Hindlimb muscle (tissue), 1 donor: ENCODE measurements at places on chromosomes 3 and 15. TPM values are rescaled to one million over a fixed set of nuclear protein-coding genes. Genes with fewer than 3 reads are reported as not detected.

MUSTN1 gene
- 203 TPM for polyA plus RNA-seq

ASB14 gene
- 1.1 TPM for polyA plus RNA-seq

SPINT1 gene
- 1.3 TPM for polyA plus RNA-seq

PAK6 gene
- polyA plus RNA-seq = 0.76 TPM

ADGRG7 gene
- polyA plus RNA-seq = not detected

DNA sequence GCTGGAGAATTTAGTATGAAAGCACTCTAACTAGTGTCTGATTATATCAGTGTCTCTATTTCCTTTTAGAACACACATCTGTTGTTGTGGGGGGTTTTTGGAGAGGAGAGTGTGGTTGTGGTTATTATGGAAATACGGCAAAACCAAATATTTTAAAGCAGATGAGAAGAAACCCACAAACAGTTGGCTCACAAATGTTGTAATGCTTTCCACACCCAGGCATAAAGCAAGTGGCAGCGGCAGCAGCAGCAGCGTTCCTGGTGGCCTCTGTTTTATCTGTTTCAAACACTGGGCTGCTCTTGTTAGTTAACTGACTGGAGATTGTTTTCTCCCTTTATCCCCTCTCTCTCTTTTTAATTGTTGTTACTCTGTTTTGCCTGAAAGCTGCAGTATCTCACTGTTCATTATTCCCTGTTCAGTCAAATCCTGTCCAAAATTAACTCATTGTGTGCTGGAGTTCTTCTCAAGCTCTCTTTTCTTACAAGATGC is 1045.5 kb upstream of the NR2F2 start:
- peak; percentile 29 for DNase-seq

- no peak for DNase-seq
Measured at GRCh38 chr3:56758539-56758981, 43.2 kb downstream of the ARHGEF3 start.

GRCh38 chr3:13482106-13482690 is 2.1 kb downstream of the HDAC11 start:
- DNase-seq = no peak

DNA sequence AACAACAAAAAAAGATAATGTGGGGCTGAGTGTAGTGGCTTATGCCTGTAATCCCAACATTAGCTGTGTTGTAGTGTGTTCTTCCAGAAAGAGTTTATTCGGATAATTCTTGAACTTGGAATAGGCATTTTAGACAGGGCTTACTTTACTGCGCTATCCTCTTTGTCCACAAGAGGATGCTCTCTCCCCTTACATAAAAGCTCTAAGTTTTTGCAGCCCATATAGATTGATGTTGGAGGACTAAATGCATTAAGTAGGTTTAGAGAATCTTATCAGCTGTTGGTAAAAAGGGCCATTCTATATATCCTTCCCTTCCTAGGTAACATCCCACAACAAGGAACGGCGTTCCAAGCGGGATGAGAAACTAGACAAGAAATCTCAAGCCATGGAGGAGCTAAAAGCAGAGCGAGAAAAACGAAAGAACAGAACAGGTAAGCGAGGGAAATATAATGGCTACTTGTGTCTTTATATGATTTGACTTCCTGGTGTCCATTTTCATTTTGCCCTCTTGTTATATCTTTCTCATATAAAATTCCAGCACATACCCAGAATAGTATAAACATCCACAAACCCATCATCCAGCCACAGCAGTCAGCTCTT is 27.8 kb upstream of the ITPKA start:
- DNase-seq = peak; percentile 29

GRCh38 chr3:165883117-165883516 is 45.9 kb upstream of the BCHE start:
- no peak for DNase-seq

DNA sequence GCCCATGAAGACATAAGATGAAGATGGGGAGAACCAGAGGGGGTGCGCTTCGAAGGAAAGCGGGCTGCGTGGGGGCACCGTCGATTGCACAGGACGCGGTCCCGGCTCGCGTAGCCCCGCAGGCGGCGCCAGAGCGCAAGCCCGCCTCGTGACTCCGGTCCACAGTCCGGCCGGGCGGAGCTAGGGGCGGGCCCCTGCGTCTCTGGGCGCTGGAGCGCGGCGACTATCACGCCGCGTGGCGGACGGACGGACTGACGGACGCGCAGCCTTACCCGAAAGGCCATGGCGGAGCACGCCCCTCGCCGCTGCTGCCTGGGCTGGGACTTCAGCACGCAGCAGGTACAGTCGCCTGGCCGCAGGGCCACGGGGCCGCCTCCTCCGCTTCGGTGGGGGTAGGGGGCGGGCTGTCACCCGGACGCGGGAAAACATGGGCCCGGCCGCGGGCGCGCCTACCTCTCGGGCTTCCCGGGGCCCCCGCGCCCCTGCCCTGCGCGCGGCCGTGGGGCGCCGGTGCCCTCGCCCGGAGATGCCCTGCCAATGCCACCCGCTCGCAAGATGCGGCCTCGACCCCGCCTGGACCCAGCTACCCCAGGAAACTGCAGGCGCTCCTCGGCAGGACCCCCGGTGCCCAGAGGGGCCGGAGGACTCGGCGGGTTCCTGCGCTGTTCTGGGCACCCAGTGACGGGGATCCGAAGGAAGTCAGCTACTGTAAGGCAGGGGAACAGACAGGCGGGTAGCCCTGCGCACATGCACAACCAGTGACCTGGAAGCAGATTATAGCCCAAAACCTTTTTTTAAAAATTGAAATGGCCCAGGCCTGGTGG is at the start of gene XYLB:
Gene XYLB, plus strand, starts transcription at position 199 of the 824 bp plus-strand sequence. Its CDS starts 84 bp downstream, at position 283.
- DNase-seq = peak; percentile 88

GRCh38 chr3:121637922-121638321 is 22.8 kb downstream of the HCLS1 start:
- DNase-seq = no peak

DNA sequence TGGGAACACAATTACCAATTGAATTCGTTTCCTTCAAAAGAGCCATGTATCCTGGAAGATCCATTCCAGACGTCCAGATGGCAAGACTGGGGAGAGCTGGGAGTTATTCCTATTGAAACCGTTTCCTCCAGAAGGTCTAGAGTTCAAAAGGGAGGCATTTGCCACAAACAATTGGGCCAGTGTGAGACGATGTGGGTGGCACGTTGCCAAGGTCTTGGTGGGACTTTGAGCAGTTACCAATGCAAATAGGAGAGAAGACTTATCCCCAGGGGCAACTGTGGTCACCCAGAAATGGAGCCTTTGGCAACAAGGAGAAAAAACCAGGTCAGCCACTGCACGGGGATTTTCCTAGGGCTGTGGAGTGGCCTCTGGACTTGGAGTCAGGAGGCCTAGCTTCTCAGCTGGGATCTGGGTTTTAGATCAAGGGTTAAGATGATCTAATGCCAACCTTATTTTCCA is 29.6 kb upstream of the TLE3 start:
- DNase-seq = no peak

- DNase-seq = no peak
Measured at GRCh38 chr15:31267161-31268107, 59.2 kb upstream of the KLF13 start.

DNA sequence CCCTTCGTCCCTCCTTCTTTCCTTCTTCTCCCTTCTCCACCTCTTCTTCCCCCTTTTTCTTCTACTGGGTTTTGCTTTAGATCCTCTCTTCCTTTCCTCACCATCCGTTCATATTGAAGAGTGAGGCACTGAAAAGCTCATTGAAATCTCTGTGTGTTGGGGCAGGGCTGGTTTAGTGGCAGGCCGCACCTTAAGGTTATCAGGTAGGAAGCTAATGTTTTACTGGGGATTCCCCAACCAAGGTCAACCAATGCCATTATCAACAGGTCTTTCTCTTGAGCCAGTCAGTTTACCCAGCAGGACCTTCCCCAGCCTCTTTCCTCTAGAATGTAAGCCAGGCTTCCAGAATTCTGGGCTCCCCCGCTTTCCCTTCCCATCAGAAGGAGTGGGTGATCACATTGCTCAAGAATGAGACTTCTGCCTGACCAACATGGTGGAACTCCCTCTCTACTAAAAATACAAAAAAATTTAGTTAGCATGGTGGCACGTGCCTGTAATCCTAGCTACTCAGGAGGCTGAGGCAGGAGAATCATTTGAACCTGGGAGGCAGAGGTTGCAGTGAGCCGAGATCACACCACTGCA is 11.5 kb upstream of the VPS8 start:
- DNase-seq = no peak
